Natural killer cell (primary cell): ENCODE measurements at places on chromosomes 3 and 15. TPM values are rescaled to one million over a fixed set of nuclear protein-coding genes. Genes with fewer than 3 reads are reported as not detected.

DUOXA1 gene
- total RNA-seq: 0.39 TPM

GPR87 gene
- not detected for total RNA-seq

GMNC gene
- total RNA-seq: not detected

ATXN7 gene
- 176 TPM for total RNA-seq

FSTL1 gene
- total RNA-seq: 1.4 TPM

ACAP2 gene
- total RNA-seq: 103 TPM

PBRM1 gene
- 79.7 TPM for total RNA-seq

SPINK8 gene
- total RNA-seq: not detected
